ENCODE measurements at places on chromosomes 16 and 17.

DNA sequence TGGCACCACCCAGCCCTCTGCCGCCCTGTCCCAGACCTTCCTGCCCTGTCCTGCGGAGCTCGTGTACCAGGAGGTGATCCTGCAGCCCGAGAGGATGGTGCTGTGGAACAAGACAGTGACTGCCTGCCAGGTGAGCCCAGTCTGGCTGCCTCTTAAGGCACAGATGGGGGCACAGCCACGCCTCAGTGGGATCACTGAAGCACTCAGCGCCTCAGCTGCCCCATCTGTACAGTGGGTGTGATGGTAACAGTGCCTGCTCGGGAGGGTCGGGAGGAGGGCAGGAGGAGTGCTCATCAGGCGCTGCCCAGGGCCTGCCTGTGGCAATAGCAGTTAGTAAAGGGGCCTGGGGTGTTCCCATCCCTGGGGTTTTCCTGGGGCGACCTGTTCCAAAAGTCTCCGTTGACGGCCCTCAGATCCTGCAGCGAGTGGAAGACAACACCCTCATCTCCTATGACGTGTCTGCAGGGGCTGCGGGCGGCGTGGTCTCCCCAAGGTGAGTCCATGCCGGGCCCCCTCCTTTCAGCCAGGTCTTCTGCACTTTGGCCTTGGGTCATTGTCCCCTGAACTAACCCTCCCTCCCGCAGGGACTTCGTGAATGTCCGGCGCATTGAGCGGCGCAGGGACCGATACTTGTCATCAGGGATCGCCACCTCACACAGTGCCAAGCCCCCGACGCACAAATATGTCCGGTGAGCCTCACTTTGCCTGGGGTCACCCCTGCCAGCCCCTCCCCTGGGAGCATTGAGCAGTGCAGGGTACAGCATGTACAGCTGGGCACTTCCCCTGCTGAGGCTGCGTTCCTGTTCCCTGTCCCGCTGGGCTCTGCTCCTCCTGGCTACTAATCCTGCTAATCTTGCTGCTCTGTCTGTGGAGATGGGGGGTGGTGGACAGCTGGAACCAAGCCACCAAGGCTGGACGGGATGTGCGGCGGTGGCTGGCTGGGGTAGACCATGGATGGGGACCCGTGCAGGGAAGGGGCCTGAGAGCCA, 4.5 kb upstream of the TCAP start:
- DNase-seq, result no peak

DNA sequence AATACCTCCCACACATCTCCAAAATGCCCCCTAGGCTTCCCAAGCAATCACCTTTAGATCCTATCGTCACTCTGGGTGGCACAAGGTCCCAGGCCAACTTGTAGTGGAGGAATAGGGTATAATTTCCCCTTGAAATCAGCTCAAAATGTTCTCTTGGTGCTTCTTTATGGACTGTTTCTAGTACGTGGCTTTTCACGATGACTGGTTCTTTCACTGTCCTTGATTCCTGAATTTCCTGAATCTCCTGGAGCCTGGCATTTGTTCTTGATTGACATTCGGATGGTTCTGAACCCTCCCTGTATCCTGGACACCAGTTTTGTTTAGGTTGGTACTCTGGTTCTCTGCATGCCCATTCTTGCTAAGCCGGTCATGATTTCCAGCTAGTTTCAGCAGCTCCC, 6.9 kb upstream of the VPS53 start:
- peak; percentile 78 for DNase-seq

GRCh38 chr16:47600376-47600775, 139.2 kb downstream of the PHKB start:
- no peak for DNase-seq

DNA sequence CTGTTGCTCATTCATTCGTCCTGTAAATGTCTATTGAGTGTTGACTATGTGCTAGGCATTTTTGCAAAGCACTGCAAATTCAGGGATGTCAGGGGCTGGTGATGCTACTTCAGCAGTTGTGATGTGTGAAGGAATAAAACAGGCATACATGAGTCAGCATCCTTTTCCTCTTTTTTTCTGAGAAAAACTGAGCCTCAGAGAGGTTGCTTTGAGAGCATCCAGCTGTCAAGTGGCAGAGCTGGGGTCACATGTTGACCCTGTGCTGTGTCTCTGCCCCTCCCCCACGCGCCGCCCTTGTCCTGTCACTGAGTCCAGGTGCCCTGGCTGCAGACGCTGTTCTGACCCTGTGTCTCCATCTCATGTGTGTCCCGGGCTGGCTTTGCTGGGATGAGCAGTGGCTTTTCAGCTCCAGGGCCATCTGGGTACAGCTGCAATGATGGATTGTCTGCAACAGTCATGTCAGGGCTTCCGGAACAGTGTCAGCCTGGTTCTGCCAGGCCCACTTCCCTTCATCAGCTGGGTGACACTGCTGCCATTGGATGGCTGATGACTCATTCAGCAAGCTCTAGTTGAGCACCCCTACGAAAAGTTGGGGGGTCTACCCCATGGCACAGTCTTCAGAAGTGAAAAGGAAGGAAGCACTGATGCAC, 14.9 kb downstream of the SEC14L5 start:
- no peak for DNase-seq

- DNase-seq, result peak; percentile 67
These were observed 96.1 kb upstream of the CDH5 start for GRCh38 chr16:66270333-66270927.

DNA sequence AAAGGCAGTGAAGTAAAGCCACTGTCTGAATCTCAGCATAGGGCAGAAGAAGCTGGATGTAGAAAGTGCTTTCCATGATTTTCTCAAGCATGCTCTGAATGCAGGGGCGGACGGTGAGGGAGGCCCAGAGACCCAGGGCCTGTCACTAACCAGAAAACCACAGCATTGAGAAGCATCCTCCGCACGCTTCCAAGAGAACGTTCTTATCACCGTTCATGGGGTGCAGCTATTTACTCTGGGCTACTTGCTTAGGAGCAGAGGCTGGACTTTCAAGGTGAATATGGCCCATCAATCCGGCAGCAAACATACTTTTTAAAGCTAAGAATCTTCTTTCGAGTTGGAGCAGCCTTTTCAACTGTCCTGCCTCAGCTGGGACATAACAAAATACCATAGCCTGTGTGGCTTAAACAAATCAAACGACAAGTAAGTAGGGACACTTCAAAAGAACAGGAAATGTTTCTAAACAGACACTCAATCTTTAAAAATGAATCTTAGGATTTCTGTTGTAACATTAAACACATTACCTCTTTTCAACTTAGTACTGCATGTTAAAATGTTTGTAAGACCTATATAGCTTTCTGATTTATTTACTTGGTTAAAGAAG, 46.5 kb upstream of the CDRT4 start:
- DNase-seq, result no peak

GRCh38 chr17:57586742-57587141, 158.4 kb downstream of the CCDC182 start:
- no peak for DNase-seq
